ENCODE measurements at places on chromosomes 6 and 20.

DNA sequence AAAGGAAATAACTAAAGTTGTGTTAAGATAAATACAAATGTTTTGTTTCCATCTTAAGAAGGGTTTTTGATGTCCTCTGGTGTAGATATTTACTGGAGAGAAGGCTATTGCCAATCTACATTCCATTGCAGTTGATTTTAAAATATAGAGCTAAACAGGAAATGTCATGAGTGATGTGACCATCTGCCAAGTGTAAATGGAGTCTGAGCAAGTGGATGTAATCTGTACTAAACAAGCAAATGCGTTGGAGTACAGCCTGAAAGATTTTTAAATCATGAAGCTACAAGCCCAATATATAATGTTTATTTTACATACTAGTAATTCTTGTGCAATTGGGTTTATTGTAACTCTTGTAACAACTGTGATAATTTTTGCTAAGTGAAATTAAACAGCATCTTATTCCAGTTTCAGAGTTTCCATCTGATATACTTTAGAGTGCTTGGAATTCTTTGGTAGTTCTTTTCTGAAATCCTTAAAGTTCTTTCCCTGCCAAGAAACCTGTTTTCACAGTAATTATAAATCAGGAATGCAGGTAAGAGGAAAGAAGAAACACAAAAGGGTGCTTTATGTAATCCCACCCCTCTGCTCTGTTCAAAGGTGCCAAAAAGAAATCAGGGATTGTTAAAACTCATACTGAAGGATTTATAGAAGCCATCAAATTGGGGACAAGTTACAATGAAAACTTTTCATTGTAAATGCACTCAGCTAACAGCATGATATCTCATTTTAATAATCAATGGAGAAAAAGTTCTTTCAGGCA is 47.2 kb upstream of the FLRT3 start:
- DNase-seq = no peak

- DNase-seq = no peak
Measured at GRCh38 chr6:41571021-41571780, 25.0 kb downstream of the FOXP4 start.

GRCh38 chr6:34546551-34547321 is 9.4 kb downstream of the SPDEF start:
- no peak for DNase-seq

DNA sequence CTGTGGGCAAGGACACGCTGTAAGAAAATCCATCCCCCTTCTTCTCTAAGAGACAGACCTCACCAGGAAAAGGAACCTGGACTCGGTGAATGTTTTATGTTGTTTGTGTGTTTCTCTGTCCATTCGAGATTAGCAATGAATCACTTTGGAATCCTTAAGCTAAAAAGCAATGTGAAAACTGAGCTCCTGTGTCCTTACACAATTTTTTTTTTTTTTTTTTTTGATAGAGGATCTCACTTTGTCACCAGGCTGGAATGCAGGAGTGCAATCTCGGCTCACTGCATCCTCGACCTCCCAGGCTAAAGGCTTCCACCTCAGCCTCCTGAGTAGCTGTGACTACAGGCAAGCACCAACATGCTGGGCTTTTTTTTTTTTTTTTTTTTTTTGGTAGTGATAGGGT is 32.1 kb downstream of the BFSP1 start:
- peak; percentile 3 for DNase-seq

DNA sequence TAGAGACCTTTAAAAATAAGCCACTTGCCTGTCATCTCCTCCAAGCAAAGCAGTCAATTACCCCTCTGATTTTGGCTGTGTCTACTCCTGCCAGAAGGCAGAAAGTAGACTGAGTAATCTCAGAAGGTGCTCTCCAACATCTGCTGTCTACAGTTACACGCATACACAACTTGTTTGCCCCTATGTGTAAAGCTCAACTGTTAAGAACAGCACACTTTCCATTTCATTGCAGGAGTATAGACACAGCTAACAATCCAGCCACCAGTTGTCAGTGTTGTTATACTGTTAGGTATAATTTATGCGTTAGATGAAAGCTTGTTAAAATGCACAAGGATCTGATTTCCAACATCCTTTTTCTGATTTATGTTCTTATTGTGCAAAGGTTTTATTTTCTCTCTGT is 88.2 kb downstream of the SAMD3 start:
- no peak for DNase-seq

DNA sequence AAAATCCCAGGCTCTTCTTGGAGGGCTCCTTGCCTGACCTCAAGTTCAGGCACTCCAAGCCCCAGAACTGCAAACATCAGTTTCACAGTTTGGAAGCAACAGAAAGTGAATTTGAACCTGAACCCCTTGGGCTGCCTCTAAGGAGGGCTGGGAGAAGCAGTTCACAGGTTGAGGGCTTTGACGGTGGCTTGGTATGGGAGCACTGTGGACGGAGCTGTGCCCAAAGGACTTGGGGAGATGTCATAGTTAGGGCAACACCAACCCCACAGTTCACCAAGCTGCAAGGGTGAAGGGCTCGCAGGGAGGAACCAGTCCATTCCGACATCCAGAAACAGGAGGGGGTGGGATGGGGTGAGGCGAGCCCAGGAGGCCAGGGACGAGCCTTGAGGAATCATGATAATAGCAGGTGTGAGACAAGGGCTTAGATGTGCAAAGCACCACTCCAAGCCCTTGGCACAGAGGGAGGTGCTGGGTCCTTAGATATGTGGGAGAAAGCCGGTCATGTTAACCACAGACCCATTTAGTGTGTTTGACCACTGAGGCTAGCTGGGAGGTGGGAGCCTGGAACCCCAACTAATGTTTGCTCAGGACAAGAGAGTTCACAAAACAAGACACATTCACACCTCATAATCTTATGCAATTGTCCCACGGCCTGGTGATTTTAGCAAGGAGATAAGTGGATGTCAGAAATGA is 4.3 kb downstream of the CEBPB start:
- DNase-seq = no peak

GRCh38 chr6:51529240-51529639 is 558.2 kb downstream of the PKHD1 start:
- DNase-seq = no peak

GRCh38 chr20:48531505-48531904 is 296.3 kb downstream of the PREX1 start:
- DNase-seq = no peak

DNA sequence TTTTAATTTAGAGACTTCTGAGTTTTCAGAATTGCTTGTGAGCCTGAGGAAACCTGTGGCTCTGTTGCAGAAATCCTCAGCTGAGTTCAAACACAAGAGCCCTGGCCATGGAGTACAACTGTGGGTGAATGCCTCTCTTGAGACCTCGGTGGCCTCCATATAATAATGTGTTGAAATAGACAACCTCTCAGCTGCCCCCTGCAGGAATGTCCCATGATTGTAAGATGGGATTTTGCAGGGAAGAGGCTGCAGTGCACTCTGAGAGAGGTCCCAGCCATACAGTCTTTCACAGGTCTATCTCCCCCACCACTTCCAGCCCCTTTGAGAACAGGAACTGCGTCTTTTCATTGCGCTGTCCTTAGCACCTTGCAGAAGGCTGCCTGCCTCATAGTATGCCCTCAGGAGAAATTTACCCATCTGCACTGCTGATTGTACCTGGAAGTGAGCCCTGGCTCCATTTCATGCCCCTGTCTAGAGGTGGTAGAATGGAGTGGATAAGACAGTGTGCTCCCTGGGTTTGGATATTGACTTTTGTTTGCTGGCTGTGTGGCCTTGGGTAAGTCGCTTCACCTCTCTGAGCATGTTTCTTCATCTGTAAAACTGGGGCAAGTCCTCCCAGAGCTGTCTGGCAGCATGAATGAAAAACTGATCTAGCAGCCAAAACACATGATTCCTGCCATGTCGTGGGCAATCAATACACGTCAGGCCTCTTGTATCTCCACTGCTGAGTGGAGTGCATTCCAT is 16.8 kb upstream of the CDH22 start:
- no peak for DNase-seq

GRCh38 chr6:38503960-38504682 is 135.6 kb downstream of the BTBD9 start:
- no peak for DNase-seq

DNA sequence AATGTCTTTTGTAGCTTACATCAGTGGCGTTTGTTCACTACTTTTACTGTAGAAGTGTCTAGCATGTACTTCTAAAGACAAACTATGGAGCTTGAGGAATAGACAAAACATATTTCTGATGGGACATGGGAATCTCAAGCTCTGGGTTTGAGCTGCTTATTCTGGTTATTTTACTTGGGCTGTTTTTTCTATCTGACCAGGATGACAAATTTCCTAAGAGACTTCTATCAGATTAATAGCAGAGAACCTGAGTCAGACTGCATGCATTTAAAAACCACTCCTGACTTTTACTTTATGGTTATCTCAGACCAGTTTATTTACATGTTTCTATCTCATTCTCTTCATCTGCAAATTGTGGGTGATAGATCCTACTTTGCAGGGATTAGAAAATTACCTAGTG is 1282.3 kb upstream of the GJE1 start:
- no peak for DNase-seq

DNA sequence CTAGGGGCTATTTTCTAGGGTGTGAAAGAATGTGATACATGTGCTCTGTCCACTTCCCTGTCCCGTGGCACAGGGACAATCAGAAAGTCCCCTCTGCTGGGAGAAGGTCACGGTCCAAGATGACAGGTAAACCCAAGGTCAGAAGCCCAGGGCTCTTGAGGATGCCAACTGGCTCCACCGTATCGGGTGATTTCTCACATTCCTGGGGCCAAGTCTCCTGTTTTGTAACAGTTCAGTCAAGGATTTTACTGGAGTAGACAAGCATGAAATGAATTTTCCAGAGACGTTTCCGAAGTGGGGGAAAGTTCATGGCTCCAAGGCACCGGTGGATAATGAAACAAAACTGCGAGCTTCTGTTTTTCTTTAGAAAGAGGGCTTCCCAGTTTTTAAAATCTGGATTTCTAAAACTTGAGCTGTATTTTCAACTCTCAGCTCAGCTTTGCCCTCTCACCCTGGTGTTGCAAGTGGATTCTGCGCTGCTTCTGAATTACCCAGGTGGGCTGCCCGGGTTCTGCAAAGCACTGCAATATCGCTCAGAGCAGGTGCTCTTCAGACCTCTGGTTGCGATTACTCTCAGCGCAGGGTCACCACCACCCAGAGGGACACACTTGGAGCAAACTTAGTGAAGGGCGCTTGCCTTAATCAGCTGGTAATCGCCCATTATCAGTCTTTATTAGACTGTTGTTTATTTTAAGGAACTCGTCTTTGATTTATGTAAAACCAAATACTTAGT is 64.4 kb upstream of the TMEM170B start:
- no peak for DNase-seq

DNA sequence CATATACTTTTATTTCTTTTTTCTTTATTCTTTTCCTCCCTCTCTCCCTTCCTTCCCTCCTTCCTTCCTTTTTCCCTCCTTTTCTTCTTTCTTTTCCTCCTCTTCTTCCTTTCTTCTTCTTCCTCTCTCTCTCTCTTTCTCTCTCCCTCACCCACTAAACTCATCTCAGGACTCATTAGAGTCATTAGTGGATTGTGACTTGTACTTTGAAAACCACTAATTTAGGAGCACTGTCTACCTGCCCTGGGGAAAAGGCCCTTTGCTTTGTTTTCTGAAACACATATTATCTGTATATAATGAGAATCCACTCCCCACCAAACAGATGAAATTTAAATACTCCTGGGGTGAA is 68.7 kb upstream of the CEP85L start:
- DNase-seq = no peak

GRCh38 chr6:7051780-7052442 is 55.9 kb upstream of the RREB1 start:
- DNase-seq = no peak

DNA sequence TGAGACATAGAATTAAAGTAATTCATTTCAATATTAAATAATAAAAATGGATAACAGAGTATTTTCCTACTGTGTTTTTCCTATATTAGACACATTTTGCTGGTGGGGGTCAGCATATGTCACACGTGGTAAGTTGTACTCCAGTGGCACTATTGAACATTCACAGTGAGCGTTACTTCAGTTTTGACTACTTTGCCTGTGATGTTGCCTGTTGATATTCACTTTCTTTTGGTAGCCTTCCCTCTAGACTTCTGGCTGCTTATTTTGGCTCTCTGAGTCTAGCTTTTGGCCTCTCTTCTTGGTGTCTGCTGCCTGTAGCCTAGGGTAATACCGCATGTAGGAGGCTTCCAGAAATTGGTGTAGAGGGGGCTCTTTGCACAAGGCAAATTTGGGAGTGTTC is 64.4 kb upstream of the TFB1M start:
- DNase-seq = no peak

DNA sequence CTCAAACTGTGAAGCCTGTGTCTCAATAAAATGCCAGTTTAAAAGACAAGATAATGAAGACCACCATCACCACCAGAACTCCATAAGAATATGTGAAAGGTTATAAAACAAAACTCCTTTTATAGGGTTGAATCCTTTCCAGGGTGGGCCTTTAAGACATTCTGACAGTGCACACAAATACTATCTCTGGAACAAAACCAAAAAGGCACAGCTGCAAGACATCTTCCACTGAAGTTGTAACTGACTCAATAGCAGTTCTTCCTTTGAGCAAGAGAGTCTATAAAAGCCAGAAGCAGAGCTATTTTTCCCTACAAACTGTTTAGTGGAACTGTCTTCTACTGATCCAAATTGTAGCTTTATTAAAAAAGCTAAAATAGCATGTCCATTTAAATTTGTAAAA is 81.6 kb downstream of the EPB41L2 start:
- DNase-seq = no peak

GRCh38 chr20:5041433-5041832 is 40.1 kb upstream of the SLC23A2 start:
- DNase-seq = peak; percentile 64

DNA sequence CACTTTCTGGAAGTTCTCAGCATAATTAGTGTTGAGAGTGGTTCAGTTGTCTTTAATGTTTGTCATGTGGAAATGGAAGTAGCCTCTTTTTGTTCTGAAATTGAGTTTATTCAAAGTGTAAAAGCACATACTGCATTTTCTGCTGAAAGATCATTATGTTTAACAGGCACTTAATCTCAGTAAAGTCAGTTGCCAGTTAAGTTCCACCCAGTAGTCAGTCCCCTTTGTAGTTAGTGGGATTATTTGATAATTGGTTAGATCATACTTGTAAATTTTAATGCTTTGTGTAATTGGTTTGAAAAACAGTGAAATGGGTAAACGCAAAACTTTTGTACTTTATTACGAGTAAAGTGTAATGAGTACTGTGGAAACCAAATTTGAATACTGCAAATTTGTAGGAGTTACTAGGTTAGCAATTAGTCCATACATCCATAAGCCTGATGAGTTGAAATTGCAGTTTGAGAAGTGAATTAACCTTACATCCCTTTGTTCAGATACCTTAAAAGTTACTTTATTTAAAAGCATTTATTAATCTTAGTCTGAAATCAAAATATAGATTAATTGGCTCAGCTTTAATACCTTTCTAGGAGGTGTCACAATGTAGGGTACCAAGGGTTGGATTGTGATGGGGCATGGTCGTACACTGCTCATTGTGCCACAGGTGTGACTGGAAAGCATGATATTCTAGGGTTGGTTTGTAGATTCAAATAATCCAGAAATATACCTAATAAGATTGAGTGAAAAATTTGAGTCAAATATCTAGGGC is 4.4 kb downstream of the SRSF6 start:
- DNase-seq = no peak

Data from GM04503 (cell line).